ENCODE measurements at places on chromosomes 4 and X.

DNA sequence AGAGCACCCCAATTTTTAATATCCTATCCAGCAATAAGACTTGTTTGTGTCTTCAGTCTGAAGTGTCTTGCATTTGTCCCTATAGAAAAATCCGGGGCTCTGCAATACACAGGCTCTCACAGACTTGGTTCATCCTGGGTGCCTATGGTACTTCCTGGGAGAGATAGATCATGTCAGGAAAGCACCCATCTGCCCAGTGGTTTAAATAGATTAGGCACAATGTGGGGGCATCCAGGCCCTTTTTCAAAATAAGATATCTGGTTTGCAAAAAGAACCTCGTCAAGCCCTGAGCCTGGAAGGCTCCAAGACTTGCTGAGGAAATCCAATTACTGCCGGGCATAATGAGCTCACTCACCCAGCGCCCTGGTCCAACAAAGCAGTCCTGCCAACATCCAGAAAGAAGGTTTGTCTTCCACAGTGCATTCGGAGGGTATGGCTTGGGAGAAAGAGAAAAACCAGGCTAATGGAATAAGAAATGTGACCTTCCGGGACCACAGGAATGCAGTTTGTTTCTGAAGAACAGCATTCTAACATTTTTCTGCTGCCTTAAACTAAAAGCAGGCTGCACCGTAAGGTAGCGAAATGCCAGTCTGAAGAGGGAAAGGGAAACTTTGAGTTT is 11.6 kb downstream of the JAKMIP1 start:
- DNase-seq, result no peak

DNA sequence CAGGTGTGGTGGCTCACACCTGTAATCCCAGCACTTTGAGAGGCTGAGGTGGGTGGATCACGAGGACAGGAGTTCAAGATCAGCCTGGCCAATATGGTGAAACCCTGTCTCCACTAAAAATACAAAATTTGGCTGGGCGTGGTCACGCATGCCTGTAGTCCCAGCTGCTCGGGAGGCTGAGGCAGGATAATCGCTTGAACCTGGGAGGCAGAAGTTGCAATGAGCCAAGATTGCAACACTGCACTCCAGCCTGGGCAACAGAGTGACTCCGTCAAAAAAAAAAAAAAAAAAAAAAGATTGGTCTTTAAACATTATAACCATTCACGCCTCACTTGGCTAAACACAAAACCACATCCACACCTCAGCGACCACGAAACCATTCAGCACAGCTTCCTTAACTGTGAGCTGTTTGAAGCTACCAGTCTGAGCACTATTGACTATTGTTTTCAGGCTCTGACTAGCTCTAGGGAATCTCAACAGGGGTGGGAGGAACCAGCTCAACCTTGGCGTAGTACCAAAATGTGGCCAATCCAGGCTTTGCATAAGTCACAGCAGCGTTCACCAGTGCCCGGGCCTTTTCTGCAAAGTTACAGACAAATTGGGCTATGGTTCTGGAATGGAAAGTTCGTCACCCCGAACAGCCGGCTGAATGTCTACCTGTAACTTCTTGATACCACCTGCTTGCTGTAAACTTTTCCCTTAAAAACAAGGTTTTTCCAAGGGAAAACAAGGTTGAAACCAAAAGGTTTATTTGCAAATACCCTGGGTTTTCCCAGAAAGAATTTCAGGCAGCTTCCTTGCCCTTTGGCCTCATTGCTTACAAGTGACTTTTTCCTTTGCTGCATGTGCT is 73.6 kb upstream of the DHX15 start:
- no peak for DNase-seq

DNA sequence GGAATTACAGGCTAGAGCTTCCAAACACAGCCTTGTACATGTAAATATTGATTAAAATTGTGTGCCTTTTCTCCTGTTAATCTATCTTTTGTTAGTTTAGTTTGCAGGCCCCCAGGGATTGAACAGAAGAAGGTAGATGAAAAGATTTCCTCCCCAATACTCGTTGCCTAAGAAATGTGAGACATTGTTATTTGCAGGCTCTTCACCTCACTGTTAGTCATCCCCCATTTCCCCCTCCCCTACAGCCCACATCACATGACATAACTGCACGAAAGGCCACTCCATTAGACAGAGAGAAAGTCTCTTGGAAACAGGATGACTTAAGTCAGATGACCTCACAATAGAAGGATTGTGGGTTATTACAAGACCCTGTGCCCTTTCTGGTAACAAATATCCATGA is 13.3 kb upstream of the MID1 start:
- peak; percentile 62 for DNase-seq

DNA sequence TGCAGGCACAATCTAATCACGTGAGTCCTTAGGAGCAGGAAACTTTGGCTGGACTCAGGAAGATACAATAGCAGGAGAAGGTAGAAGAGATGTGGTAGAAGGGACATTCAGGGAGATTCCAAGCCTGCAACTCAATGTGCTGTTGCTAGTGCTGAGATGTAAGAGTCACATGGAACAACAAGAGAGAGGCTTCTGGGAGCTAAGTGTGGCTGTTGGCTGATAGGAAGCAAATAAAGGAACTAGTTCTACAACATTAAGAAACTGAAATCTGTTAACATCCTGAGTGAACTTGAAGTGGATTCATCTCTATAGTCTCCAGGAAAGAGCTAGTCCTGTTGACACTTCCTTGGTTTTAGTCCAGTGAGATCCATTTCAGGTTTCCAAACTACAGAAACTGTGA is 1207.4 kb downstream of the ADGRL3 start:
- no peak for DNase-seq

DNA sequence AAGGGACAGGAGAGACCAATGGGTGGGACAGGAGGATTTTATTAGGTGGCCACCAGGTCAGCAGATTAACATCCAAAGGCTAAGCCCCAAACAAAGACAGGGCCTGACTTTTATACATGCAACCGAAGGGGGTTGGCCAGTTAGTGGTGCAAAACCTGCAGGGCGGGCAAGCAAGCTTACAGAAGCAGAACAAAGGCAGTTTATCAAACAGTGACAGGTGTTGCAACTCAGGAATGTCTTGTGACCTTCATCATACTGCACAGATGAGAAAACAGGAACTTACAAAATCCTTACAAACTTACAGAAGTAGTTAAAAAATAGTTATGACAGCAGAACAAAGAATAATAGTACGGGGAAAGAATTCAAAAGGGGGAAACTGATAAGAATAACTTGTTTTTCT is 708.1 kb downstream of the GLUD2 start:
- no peak for DNase-seq

DNA sequence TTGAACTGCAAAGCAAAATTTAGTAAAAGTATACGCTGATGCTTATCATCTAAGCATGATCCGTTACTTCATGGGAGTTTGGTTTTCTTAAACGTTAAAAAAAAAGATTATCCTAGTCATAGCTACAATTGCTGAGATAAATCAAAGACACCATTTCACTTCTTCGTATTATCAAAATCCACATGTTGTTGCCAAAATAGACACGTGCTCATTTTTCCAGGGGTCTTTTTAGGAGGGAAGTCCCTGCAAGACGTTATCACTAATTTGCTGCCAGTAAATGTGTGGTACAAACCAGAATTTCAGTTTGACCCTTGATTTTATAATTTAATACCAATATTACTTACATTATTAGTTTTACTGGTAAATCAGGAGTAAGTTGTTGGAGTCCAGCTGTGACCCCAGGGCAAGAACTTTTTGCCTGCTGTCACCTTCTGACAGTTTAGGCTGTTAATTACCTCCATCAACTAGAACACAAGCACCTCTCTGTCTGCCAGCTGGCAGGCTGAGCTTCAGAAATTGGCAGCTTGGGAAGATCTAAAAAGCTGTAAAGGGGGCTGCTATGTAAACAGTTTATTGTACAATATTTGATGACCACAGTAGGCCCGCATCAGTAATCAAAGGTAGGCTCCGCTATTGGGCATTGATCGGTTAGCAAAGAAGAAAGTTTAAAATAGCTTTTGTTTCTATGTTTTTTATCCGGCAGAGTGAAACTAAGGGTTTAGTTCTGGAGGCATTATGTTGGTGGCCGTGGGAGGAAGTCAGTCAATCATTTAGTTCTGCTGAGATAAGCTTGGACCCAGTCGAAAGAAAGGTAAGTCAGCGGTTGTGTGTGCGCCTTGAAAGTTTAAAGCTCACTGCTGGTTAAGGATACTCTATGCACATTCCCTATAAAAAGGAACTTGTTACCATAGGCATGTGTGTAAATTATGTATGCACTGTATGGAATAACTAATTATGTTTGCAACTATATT is 196.4 kb downstream of the FBXO8 start:
- no peak for DNase-seq
